Upper lobe of left lung (tissue), 6 donors: ENCODE measurements at places on chromosomes 3 and 15.

DNA sequence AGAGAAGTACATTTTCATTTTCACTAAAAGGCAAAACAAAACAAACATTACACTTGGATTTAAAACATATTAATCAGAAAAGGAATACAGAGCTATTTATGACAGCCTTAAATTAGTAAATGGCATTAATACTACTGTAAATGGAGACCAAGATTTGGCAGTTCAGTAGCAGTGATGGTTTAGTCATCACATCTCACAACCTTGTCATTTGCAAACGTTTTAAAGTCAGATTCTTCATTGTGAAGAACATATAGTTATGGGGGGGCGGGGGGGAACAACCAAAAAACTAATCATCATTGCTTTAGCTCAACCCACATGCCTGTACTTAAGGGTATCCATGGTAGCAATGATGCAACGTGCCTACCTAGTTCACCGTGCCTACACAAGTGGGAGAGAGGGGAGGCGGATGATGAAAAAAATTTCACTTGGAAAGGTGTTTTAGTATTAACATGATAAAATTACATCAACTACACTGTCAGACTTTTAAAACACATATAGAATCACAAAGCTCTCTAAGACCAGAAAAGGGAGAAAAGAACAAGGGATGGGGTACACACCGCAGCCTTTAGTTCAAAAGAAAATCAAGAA lies 40.1 kb downstream of the DLG1 start:
- DNase-seq: no peak

GRCh38 chr3:133055339-133055738 lies 17.1 kb downstream of the TMEM108 start:
- DNase-seq: no peak

GRCh38 chr15:60020736-60021135 lies 16.6 kb downstream of the FOXB1 start:
- DNase-seq: no peak

DNA sequence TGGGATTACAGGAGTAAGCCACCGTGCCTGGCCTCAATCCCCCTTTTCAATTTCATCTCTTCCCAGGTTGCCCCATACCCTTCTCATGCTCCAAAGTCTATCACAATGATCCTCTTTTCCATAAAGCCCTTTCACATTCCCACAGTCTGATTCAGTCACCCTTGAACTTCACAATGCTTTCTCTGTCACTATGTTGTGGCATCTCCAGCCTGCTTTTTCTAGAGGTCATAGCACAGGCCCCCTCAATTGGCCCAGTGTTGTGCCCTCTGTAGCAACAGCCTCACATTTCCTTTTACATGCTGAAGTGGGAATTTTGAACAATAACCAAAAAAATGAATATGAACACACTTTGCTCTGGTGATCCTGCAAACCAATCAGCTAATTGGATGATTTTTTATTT lies 21.5 kb downstream of the DRD3 start:
- no peak for DNase-seq

DNA sequence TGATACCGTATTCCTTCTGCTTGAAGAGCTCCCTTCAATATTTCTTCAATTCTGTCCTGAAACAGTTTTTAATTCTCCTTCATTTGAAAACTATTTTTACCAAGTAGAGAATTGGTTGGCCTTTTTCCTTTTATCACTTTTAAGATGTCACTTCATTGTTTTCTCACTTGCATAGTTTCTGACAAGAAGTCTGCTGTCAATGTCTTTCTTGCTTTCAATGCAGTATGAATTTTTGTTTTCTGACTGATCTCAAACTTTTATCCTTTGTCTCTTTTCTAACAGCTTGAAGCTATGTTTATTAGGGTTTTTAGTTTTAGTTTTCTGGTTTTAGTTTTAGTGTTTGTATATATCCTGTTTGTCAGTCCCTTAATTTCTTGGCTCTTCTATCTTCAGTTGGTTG lies 364.8 kb upstream of the TPRG1 start:
- DNase-seq: no peak

- DNase-seq: peak; percentile 39
These were observed 25.1 kb upstream of the CTXND1 start for GRCh38 chr15:80277147-80277546.

DNA sequence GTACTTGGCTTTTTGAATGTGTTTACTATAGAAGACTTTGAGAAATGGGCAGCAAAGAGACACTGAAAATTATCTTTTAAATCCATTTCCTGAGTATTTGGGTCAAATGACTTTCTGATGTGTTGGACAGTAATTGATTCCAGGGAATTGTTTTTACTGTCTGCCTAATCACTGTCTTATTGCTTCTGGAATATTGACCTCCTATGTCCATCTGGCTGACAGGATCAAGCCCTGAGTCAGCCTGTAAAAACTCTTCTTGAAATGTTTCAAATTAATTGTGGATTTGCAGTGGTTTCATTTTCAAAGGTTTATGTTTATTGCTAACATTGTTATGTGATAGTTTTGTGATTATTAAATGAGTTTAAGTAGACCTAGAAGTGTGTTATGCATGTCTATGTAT lies 50.6 kb upstream of the MLF1 start:
- DNase-seq: no peak

DNA sequence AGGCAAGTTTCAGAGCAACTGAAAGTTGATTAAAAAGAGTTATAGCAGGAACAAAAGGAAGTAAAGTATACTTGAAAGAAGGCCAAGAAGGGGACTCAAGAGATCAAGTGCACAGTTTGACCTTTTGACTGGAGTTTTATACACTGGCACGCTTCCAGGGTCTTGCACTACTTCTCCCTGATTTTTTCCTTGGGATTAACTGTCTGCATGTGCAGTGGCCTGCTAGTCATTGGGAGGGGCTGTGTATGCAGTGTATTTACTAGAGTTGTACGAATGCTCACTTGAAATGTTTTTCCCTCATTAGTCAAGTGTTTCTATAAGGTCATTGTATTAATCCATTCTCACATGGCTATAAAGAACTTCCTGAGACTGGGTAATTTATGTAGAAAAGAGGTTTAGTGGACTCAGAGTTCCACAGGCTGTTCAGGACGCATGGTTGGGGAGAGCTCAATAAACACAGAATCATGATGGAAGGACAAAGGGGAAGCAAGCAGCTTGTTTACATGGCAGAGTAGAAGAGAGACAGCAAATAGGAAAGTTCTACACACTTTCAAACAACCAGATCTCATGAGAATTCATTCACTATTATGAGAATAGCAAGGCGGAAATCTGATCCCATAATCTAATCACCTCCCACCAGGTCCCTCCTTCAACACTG lies 571.8 kb downstream of the ZPLD1 start:
- DNase-seq: no peak
